ENCODE measurements at places on chromosomes 5 and 9.

DNA sequence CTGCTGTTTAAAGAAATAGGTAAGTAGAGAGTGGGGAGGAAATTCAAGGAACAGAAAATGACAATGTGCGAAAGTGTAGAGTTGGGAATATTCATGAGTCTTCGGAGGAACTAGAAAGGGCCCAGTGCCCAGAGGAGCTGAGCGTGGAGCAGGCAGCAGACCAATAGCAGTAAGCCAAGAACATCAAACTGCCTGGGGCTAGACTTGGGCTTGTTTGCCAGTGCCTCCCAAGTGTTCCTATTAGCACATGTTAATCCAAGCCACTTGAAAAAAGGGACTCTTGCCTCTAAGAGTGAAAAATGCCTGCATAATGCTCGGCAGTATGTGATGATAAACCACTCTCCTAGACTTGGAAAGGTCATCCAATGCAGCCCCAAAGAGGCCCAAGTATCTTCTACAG lies 1.2 kb upstream of the TAL2 start:
- DNase-seq: no peak

DNA sequence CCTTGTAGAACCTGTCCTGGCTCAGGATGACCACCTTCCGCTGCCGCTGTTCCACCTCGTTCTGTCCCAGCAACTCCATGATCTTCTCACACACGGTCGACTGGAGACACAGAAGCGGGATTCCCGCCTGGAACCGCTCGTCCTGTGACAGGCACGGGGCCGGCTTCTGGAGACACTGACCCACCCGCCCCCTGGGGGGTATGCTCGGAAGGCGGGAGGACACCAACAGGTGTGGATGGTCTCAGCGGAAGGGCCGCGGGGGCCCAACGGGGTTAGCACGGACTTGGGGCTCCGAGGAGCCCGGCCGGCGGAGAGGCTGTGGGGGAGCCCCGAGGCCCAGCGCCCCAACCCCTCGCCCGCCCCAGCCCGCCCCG lies 530 bp downstream of the UCK1 start:
- peak; percentile 61 for DNase-seq

- DNase-seq: no peak
Measured at GRCh38 chr5:35938568-35939227, at the start of gene CAPSL. Gene CAPSL, minus strand, starts transcription at chr5:35938622. Its CDS starts 17,502 bp downstream, at chr5:35921120.

DNA sequence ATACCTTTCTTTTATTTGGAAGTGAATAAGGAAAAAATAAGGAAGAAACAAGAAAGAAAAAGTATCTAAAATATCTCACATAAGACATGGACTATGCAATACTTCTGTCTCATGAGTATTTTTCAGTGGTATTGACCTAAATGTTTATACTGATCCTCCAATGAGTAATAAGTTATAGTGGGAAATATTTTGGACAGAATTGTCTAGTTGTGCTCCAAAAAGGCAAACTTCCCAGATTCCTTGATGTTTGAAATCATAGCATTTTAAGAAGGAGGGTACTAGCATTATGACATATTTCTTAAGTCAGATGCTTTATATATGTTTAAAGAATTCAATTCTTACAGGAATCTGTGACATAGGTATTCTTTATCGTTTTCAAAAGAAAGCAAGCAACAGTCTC lies 34.5 kb upstream of the BASP1 start:
- no peak for DNase-seq

DNA sequence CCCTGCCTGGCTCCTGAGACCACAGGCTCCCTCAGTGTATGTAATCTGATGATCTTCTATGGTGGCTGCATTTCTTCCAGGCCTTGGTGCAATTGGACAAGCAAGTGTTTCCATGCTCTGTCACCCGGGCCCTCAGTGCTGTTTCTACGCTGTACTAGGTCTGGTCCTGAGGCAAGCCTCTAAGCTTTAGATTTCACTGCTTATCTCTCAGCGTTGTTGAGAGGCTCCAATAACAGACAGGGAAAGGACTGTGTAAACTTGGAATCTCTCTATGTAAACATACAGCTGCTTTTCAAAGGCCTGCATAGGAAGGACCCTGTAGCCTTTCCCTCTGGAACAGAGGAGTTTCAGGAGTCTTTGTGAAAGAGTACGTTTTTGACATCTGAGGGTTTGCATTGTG lies 38.6 kb upstream of the NFIB start:
- DNase-seq: no peak

- no peak for DNase-seq
Measured at GRCh38 chr5:25764733-25765132, 1120.0 kb upstream of the CDH10 start.
